ENCODE measurements at places on chromosomes 12 and 14. TPM values are rescaled to one million over a fixed set of nuclear protein-coding genes. Genes with fewer than 3 reads are reported as not detected.

The PTCSC3 gene
- polyA plus RNA-seq, result not detected

The PSEN1 gene
- polyA plus RNA-seq, result 16.5 TPM

The GPR132 gene
- not detected for polyA plus RNA-seq

- DNase-seq, result no peak
Observed at GRCh38 chr14:43411841-43412240, 1095.2 kb downstream of the FSCB start.

DNA sequence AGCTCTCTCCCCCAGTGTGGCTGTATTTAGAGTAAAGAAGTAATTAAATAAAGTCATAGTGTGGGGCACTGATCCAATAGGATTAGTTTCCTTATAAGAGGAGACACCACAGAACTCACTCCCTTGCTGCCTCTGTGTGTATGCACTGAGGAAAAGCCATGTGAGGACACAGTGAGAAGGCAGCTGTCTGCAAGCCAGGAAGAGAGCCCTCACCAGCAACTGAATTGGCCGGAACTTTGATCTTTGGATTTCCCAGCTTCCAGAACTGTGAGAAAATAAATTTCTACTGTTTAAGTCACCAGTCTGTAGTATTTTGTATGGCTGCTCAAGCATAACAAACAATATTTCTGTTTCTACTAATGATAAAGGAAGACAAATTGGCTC is 368.7 kb upstream of the PRICKLE1 start:
- peak; percentile 57 for DNase-seq

GRCh38 chr12:125332900-125333299 is 267.7 kb downstream of the AACS start:
- DNase-seq, result no peak

DNA sequence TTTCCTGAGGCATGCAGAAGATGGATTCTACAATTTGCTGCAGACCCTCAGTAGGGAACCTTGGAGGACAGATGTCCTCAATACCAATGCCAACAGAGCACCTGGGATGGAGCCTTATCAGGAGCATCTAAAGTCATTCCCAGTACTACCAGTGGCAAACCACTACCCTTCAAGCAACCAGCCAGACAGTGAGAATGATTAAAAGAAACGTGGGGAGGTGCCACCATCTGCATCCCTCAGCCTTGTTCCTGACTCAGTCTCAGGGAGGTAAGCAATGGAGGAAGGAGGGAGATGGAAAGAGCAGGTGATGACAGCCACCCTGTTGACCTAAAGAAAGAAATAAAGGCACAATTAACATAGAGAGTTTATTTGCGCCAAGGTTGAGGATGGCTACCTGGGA is 175.2 kb upstream of the GRIN2B start:
- DNase-seq, result no peak

DNA sequence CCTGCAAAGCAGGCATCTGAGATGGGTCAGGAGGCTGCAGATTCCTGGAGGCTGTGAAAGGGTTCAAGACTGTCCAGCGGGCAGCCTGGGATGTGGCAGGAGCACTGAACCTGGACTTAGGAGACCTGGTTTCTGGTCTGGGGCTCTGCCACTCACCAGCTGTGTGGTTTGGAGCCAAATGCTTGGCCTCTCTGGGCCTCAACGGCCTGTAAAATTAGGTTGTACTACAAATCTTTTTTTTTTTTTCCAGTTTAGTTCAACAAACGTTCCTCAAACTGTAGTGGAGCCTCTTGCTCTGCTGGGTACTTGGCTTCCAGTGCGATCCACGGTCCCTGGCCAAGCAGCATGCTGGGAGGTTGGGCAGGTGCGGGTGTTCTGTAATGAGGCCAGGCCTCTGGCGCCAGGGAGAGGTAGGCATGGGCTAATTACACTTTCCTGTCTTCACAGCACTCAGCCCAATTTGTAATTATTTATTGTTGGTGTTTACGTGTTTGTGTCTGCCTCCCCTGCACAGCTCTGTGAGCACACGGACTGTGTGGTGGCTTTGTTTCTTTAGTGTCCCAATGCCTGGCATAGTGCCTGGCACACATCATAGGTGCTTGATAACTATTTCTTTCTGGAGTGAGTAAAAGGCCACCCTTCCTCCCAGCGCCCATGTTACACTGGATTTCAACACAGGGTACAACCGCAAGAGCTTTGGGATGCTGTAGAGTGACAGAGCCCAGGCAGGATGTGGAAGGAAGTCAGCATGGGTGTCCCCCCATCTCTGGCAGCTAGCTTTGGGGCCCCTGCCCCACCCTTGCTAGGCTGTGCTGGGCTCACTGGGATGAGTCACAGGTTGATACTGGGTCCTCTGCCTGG is 5.8 kb upstream of the KRT80 start:
- no peak for DNase-seq

DNA sequence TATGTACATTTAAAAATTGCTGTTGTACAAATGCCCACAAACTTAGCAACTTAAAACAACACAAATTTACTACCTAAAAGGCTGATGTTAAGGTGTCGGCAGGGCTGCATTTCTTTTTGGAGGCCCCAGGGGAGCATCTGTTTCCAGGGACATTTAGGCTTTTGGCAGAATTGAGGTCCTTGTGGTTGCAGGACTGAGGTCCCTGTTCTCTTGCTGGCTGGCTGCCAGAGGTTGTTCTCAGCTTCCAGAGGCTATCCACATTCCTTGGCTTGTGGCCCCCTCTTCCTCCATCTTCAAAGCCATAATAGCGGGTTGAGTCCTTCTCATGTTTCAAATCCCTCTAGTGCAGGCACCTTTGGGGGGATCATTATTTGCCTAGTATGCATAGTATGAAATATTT is 22.4 kb upstream of the KRT83 start:
- no peak for DNase-seq

- DNase-seq, result no peak
Observed at GRCh38 chr12:114425031-114425626, 19.2 kb upstream of the TBX5 start.

Data from endothelial cell of umbilical vein (primary cell).